Activated T-helper 1 cell treated with anti-CD3 and anti-CD28 coated beads, Interleukin-12 subunit alpha, Interleukin-12 subunit beta, Interleukin-2, Interleukin-4 antibody, amounts not matched to agents 30 ng/mL and 10 ng/mL and 1 ng/mL, durations not matched to agents 14 hours and 24 hours and 36 hours (primary cell): ENCODE measurements at places on chromosomes 2 and 18. TPM values are rescaled to one million over a fixed set of nuclear protein-coding genes. Genes with fewer than 3 reads are reported as not detected.

GRCh38 chr18:51867767-51868166 is 472.2 kb upstream of the DCC start:
- H3K4me3 ChIP-seq: no peak overlapping the region
- no peaks in the 10 kb centered on the region for H3K4me1 ChIP-seq
- no peak for DNase-seq
- H3K36me3 ChIP-seq: no peaks in the 10 kb centered on the region
- no peaks in the 10 kb centered on the region for H3K27me3 ChIP-seq

The HOXD12 gene
- not detected in 2 replicates for total RNA-seq

GRCh38 chr2:133849341-133849740 is 281.1 kb upstream of the NCKAP5 start:
- H3K4me1 ChIP-seq: no peaks in the 10 kb centered on the region
- H3K27me3 ChIP-seq: peaks cover 16% of the 10 kb centered on the region
- H3K27ac ChIP-seq: no peak overlapping the region
- no peak overlapping the region for H3K4me3 ChIP-seq
- H3K36me3 ChIP-seq: no peaks in the 10 kb centered on the region

The CPO gene
- not detected in 2 replicates for total RNA-seq

DNA sequence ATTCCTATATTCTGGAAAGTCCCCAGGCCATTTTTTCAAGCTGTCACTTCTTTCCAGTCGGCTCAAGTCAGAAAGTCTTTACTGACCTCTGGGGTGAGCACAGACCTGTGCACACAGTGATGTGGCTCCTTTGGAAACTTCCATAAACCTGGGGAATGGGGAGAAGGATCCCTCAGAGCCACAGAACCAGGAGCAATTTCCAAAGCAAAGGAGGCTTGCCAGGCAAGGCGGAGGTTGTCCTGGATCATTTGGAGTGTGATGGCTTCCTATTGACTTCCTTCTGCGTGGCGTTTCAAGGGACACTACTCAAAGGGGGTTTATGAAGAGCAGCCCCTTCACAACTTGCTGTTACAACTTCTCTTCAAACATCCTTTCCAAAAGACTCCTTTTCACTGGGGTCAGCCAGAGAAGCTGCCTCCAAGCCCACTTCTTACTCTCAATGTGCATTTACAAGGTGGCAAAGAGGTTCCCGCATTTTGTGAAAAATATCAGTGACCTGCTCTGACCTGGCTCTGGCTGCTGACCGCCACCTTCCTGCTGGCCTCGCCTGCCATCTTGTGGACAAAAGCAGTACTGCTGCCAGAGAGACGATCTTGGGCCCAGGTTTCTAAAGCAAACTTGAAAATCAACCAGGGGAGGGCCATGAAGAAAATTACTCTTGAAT is 18.2 kb upstream of the TMEM247 start:
- H3K27me3 ChIP-seq: no peaks in the 10 kb centered on the region
- DNase-seq: peak; percentile 59
- H3K27ac ChIP-seq: no peak overlapping the region
- H3K36me3 ChIP-seq: no peaks in the 10 kb centered on the region

The HTR2B gene
- not detected in 2 replicates for total RNA-seq

GRCh38 chr2:162257425-162257824 is 14.2 kb upstream of the FAP start:
- peaks cover 12% of the 10 kb centered on the region for H3K4me1 ChIP-seq
- peaks cover 2% of the 10 kb centered on the region for H3K36me3 ChIP-seq
- H3K4me3 ChIP-seq: no peak overlapping the region
- H3K27me3 ChIP-seq: peaks cover 18% of the 10 kb centered on the region

The PID1 gene
- total RNA-seq: not detected in 2 replicates

The LCT gene
- 0.41 and 0.42 TPM in 2 replicates for total RNA-seq

DNA sequence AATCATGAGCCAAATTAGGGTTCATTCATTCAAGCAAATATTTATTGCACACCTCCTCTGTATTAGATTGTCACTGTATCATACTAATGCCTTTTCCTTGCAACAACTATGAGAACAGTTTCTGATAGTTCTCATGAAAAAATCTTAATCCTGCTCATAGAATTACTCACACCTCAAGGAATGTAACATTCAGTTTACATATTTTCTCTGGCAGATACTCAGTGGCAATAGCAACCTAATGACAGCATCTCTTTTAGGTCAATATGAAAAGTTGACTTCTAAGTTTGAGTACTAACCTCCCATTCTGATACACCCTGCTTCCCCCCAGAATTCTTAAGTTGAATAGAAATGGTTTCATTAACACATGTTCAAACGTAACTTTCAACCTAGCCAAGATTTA is 132.0 kb downstream of the VWC2L start:
- H3K36me3 ChIP-seq: no peaks in the 10 kb centered on the region
- DNase-seq: no peak
- no peaks in the 10 kb centered on the region for H3K27me3 ChIP-seq

The PLA2R1 gene
- not detected in 2 replicates for total RNA-seq

The C2orf78 gene
- not detected in 2 replicates for total RNA-seq

- DNase-seq: no peak
- no peaks in the 10 kb centered on the region for H3K4me1 ChIP-seq
- H3K27me3 ChIP-seq: no peaks in the 10 kb centered on the region
- no peak overlapping the region for H3K27ac ChIP-seq
These were observed 135.5 kb downstream of the GAREM1 start for GRCh38 chr18:32335228-32335627.

GRCh38 chr18:13371689-13372418 is 153.3 kb downstream of the LDLRAD4 start:
- H3K36me3 ChIP-seq: no peaks in the 10 kb centered on the region
- no peak for DNase-seq
- peak overlapping the region; percentile 13 for H3K27ac ChIP-seq
- H3K4me1 ChIP-seq: peaks cover 67% of the 10 kb centered on the region

GRCh38 chr18:63286926-63287325 is 32.6 kb downstream of the BCL2 start:
- no peak for DNase-seq
- H3K36me3 ChIP-seq: peaks cover 40% of the 10 kb centered on the region
- no peak overlapping the region for H3K4me3 ChIP-seq
- H3K4me1 ChIP-seq: peaks cover 38% of the 10 kb centered on the region

The TEKT4 gene
- total RNA-seq: 0.27 and 0.29 TPM in 2 replicates

DNA sequence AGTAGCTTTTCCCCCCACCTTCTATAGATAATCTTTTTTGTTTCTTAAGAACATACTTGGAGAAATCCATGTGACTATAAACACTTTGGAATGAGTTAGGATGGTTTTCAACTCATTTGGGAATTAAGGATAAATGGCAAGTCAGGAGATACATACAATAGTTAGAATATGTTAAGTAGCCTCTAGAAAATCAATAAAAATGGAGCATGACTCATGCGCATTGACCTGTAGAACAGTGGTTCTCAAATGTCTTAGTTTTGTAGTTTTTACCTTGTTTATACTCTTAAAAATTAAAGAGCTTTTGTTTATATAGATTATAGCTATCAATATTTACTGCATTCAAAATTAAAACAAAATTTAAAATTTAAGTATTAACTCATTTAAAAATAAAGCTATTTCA is 24.7 kb downstream of the NUP35 start:
- H3K36me3 ChIP-seq: peaks cover 31% of the 10 kb centered on the region
- H3K27me3 ChIP-seq: no peaks in the 10 kb centered on the region
- DNase-seq: no peak
- no peaks in the 10 kb centered on the region for H3K4me1 ChIP-seq

DNA sequence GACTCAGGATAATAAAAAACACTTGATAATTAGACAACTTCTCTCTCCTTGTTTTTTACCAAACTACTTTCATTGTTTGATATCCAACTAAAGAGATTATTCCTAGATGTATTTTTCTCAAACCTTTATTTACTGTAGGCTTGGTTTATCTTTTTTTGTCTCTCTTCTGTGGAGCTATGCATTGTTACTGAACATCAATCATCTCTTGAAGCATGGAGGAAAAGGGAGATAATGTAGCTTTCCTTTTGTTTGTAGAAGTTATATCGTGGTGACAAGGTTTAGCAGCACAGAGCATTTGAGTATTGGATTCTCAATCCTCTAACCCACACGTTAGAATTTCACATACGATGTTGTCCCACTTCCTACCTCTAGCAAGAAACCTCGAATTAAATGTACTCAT is 41.7 kb downstream of the SMCHD1 start:
- H3K4me3 ChIP-seq: no peak overlapping the region
- peak overlapping the region; percentile 31 for H3K27ac ChIP-seq
- no peak for DNase-seq
- peaks cover 51% of the 10 kb centered on the region for H3K36me3 ChIP-seq
- H3K4me1 ChIP-seq: peaks cover 20% of the 10 kb centered on the region

- H3K4me1 ChIP-seq: no peaks in the 10 kb centered on the region
- H3K4me3 ChIP-seq: no peak overlapping the region
- H3K27ac ChIP-seq: no peak overlapping the region
- H3K27me3 ChIP-seq: peaks cover 22% of the 10 kb centered on the region
These were observed 39.9 kb downstream of the REEP1 start for GRCh38 chr2:86297382-86298147.

DNA sequence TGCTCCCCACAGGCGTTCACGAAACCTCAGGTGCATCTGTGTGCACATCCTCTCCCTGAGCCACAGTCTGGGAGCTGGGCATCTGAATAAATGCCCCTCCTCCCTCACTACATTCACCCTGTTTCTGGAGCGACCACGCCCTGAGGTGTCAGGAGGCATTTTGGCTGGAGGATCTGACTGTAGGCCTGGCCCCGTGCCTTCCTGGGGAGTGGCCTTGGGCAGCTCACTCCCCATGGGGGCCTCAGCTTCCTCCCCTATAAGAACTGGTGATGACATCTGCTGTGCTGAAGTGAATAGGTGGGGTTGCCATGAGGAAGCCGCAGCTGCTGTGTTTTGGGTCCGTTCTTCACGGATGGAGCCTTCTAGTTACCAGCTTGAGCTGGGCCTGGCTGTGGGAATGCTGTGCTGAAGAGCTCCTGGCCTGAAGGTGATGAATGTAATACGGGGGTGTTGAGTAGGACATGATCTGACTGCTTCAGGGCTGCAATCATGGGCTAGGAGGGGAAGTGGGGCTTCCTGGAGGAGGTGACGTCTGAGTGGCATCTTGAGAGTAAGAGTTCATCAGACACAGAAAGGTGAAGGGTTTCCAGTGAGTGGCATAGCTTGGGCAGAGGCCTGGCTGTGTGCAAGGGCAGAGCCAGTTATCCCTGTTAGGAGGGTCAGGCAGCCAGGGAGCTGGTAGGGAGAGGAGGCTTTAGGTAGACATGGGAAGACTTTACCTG is 58.2 kb downstream of the GLI2 start:
- no peak overlapping the region for H3K4me3 ChIP-seq
- H3K27me3 ChIP-seq: no peaks in the 10 kb centered on the region
- H3K27ac ChIP-seq: no peak overlapping the region
- no peaks in the 10 kb centered on the region for H3K4me1 ChIP-seq

GRCh38 chr2:202201220-202202160 is 36.9 kb downstream of the SUMO1 start:
- H3K36me3 ChIP-seq: no peaks in the 10 kb centered on the region
- H3K4me3 ChIP-seq: no peak overlapping the region
- DNase-seq: no peak
- H3K4me1 ChIP-seq: peaks cover 4% of the 10 kb centered on the region

The CFC1 gene
- total RNA-seq: not detected in 2 replicates

GRCh38 chr2:96680561-96681141 is 38.1 kb downstream of the FER1L5 start:
- H3K27ac ChIP-seq: no peak overlapping the region
- no peaks in the 10 kb centered on the region for H3K4me1 ChIP-seq
- no peaks in the 10 kb centered on the region for H3K36me3 ChIP-seq
- no peak for DNase-seq
- peaks cover 6% of the 10 kb centered on the region for H3K27me3 ChIP-seq

- H3K4me3 ChIP-seq: no peak overlapping the region
- H3K27me3 ChIP-seq: no peaks in the 10 kb centered on the region
- no peaks in the 10 kb centered on the region for H3K4me1 ChIP-seq
- H3K27ac ChIP-seq: no peak overlapping the region
- DNase-seq: no peak
These were observed 1337.2 kb upstream of the NXPH2 start for GRCh38 chr2:140117386-140117785.

GRCh38 chr18:36075862-36076587 is 8.7 kb upstream of the RPRD1A start:
- H3K4me3 ChIP-seq: no peak overlapping the region
- DNase-seq: no peak
- no peaks in the 10 kb centered on the region for H3K4me1 ChIP-seq
- H3K36me3 ChIP-seq: no peaks in the 10 kb centered on the region
- peaks cover 16% of the 10 kb centered on the region for H3K27me3 ChIP-seq

GRCh38 chr18:48361801-48362200 is 47.4 kb downstream of the ZBTB7C start:
- no peaks in the 10 kb centered on the region for H3K4me1 ChIP-seq
- no peaks in the 10 kb centered on the region for H3K36me3 ChIP-seq
- no peak for DNase-seq
- no peak overlapping the region for H3K27ac ChIP-seq
- no peak overlapping the region for H3K4me3 ChIP-seq
- H3K27me3 ChIP-seq: peaks cover 4% of the 10 kb centered on the region
